ENCODE measurements at places on chromosomes 7 and 10. TPM values are rescaled to one million over a fixed set of nuclear protein-coding genes. Genes with fewer than 3 reads are reported as not detected.

- DNase-seq, result no peak
Measured at GRCh38 chr7:112213735-112214134, 7.2 kb downstream of the ZNF277 start.

DNA sequence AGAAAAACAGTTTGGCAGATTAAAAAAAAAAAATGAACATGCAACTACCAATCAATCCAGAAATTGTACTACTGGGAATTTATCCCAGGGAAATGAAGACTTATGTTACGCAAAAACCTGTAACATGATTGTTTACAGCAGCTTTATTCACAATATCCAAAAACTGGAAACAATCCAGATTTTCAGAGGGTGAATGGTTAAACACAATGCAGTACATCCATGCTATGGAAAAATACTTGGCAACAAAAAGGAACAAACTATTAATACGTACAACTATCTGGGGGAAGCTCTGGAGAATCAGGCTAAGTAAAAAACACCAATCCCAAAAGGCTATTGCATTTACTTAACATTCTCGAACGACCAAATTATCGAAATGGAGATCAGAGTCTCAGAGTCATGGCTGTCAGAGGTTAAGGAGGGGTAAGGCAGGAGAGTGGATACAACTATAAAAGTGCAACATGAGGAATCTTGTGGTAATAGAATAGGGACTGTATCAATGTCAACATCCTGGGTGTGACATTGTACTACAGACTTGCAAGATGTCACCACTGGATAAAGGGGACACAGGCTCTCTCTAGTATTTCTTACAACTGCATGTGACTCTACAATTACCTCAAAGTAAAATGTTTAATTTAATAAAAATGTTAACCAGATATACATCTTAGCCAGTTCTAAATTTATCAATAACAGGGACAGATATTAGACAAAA lies 21.5 kb upstream of the RUFY2 start:
- DNase-seq, result no peak

DNA sequence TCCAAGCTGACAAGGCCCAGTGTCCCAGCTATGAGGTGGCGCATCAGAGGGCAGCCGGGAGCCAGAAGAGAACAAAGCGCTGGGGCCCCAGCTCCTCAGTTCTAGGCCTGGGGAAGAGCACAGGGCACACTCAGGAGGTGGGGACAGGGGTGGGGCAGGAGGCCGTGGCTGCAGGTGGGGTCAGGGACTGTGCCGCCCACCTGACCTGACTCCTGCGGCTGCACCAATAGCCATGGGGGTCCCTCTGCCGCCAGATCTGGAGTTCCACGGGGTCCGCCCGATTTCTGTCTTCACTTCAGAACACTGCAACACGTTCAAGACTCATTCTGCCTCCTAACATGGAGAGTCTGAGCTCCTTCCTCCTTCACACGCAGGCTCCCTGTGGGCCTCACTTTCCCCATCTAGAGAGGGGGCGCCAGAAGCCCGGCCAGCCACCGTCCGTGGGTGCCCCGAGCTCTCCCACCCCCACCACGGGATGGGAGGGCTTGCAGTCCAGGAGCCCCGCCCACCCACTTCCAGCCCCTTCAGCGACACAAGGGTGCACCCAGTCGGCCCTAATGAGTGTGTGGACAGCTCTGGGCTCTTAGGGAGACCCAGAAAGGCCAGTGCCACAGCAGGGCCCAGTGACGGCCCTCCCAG lies 278.3 kb downstream of the MAD1L1 start:
- no peak for DNase-seq

DNA sequence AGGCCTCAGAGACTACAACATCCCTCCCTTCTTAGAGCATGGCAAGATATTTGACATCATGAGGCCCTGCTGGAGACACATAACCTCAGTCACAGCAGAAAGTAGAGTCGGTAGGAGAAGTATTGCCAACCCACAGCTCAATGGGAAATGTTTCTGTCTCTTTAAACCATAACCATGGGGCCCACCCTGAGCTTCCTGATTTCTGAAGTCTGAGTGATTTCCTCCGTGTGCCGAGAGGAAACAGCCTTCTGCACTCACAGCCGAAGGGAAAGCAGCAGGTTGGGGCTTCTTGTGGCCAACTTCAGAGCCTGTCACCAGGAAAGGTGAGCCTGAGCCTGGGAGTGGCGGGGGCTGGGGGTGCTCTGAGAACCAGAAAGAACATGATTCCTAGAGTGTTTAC lies at the start of gene GIMAP1:
GIMAP1 (plus strand) TSS at position 246 of the 400 bp plus-strand sequence. CDS start 2,435 bp downstream, outside the sequence.
- peak; percentile 63 for DNase-seq

GRCh38 chr7:78363866-78364265 lies 565.3 kb downstream of the PHTF2 start:
- no peak for DNase-seq

DNA sequence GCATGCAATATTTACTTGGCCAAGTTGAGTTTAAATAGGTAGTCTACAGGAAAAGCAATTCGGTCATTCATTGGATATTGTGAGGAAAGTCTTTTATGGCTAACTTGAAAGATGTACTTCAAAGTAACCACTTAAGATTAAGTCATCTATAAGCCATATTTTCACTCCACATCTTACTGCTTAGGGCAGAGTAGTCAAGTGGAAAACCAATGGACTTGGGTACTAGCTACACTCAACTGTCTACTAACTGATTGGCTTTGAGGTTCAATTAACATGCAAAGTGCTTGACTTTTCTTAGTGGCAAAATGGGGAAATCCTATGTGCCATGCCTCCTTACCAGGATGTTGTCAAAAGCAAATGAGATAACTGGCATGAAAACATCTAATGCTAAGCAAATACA lies 51.0 kb downstream of the CAV1 start:
- no peak for DNase-seq

DNA sequence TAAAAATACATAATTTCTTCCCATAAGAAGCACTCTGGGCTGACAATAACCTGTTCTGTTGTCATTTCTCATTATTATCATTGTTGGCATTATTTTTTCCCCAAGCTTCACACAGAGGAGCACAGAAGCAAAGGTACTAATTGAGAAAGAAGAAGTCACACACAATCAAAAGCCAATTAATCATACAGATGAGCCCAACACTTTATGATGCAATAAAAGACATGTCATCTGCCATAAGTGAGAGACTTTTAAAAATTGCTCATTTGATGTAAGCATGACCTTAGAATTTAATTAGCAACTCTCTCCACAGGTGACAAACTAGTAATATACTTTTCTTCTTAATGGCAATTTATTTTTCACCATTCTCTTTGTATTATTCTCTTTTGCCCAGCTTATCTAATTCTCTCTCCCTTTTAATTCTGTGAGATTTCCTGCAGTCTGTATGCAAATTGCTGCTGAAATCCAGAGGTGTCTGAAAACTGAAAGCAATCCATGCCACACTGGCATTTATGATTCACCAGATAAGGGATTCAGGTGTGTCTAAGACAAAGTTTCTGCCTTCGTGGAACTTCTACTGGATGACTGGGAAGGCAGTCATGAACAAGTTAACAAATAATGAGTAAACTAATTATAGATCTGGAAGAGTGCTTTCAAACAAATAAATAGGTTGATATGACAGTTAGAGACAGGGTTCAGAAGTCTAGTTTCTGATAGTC lies 203.5 kb downstream of the CHCHD3 start:
- no peak for DNase-seq

GRCh38 chr7:151740081-151740851 lies 136.6 kb downstream of the PRKAG2 start:
- DNase-seq, result no peak

DNA sequence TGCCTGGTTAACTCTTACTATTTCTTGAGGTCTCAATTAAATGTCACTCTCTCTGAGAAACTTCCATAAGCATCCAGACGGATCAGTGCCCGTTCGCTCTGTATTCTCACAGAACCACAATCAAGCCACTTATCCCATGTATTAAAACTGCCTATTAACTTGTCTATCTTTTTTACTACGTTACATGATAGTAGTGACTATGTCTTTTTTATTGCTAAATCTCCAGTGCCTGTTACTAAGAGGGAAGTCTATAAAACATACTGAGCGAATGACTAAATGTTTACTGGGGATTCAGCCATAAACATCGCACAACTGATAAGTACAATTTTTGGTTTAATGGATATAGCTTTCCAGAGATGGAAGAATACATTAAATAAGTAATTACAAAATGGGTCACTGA lies 399.9 kb downstream of the NXPH1 start:
- no peak for DNase-seq

DNA sequence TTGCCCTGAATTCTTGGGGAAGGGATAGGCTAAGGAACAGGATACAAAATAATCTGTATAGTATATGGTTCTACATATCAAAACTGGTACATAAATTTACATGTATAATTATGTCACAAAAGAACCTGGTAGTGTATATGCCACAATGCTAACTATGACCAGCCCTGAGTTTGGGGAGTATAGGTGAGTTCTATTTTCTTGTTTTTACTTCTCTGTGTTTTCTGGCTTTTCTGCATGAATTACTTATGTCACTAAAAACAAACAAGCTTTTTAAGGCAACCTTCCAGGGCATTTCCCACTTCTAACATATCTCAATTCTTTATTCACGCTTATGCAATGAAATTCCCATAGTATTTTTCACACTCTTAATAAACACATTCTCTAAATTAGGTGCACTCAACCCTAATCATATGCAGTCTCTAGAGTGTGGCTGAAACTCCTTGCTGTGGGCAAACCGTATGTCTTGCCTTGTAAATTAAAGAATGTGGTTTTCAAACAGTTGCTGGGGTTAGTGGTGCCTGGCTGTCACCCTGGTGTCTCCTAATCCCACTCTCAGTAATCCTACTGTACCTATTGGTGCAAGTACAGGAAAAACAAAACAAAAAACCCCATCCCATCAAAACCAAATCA lies 14.0 kb upstream of the INSIG1 start:
- no peak for DNase-seq

DNA sequence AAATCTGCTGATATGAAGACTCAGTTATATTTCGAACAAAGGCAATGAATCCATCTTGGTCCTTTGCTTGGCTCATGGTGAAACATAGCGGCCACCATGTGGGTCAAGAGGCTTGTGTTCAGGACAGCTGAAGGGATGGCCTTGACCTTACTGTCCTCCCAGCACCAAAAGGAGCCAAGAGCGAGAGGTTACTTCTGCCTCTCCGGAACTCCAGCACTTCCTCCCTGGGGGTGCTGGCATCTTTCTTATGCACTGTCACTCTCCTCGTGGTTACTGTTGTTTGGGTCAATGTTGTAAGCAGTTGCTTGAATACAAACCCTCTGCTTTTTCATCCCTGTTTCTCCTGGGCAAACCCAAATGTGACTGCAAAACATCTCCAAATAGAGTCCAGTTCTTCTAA lies 100.6 kb downstream of the RBM20 start:
- peak; percentile 27 for DNase-seq

- no peak for DNase-seq
Measured at GRCh38 chr7:79529214-79529880, 75.9 kb upstream of the MAGI2 start.

- DNase-seq, result peak; percentile 57
Measured at GRCh38 chr10:78407009-78407711, 373.5 kb downstream of the RPS24 start.

DNA sequence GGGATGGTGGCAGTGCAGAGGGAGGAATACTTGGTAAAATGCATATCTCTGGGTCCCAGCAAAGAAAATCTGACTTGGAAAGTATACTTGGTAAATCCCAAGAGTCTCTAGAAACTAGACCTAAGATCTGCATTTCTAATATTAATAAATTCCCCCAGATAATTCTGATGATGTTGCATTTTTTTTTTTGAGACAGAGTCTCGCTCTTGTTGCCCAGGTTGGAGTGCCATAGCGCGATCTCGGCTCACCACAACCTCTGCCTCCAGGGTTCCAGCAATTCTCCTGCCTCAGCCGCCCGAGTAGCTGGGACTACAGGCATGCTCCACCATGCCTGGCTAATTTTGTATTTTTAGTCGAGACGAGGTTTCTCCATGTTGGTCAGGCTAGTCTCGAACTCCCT lies 97.9 kb upstream of the ANK3 start:
- no peak for DNase-seq

DNA sequence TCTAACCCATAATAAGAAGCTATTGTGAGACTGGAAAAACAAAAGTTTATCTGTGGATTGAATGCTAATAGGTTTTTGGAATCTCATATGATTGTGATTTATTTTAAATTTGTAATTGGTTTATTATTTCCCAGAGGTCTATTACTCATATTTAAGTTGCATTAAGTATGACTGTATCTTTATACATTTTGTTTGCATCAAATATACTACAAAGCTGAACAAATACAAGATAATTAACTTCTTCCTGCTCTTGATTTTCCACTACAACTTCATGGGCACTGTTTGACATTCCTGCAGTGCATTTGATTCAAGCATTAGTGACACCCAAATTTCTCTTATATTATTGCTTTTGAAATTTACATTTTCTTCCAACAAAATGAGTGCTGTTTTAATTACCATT lies 303.8 kb upstream of the LRRTM3 start:
- no peak for DNase-seq

GRCh38 chr7:137985897-137986251 lies 16.0 kb downstream of the CREB3L2 start:
- DNase-seq, result no peak

GRCh38 chr10:33422471-33423153 lies 88.1 kb upstream of the NRP1 start:
- DNase-seq, result no peak

GRCh38 chr7:118059209-118059608 lies 124.8 kb upstream of the LSM8 start:
- no peak for DNase-seq

- no peak for DNase-seq
Measured at GRCh38 chr10:115827231-115828009, 445.6 kb downstream of the GFRA1 start.

GRCh38 chr10:25257646-25258045 lies 82.8 kb downstream of the GPR158 start:
- DNase-seq, result no peak

GRCh38 chr7:106071356-106071998 lies 40.6 kb downstream of the SYPL1 start:
- DNase-seq, result peak; percentile 34

GRCh38 chr7:141001122-141001521 lies 13.6 kb downstream of the MRPS33 start:
- no peak for DNase-seq

- no peak for DNase-seq
Measured at GRCh38 chr10:98899018-98899417, 336.6 kb downstream of the HPSE2 start.

THNSL1 gene
- polyA plus RNA-seq, result 0.03 TPM

GNAT3 gene
- not detected for polyA plus RNA-seq

AGK gene
- 10.0 TPM for polyA plus RNA-seq

ACSM6 gene
- not detected for polyA plus RNA-seq

SAP25 gene
- polyA plus RNA-seq, result not detected

NEURL1 gene
- polyA plus RNA-seq, result 23.8 TPM

EPDR1 gene
- polyA plus RNA-seq, result 1.2 TPM

ANXA8L1 gene
- 0.17 TPM for polyA plus RNA-seq

EFCAB10 gene
- polyA plus RNA-seq, result not detected

COPG2 gene
- polyA plus RNA-seq, result 2.7 TPM

TUBAL3 gene
- not detected for polyA plus RNA-seq
